ENCODE measurements at places on chromosomes 1 and 21.

DNA sequence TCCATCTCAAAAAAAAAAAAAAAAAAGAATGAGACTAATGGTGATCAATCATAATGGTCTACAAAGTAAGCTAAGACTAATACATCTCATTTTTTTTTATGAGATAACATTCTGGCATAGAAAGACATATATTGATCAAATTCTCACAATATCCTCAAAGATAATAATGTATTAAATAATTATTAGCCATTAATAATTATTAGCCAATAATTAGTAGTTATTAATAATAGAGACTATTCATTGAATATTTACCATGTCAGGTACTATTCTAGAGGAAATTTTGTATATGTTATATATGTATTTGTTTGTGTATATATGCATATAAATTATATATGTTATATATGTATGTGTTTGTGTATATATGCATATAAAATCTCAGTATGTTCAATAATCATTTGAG lies 137.7 kb upstream of the PTBP2 start:
- DNase-seq = no peak

DNA sequence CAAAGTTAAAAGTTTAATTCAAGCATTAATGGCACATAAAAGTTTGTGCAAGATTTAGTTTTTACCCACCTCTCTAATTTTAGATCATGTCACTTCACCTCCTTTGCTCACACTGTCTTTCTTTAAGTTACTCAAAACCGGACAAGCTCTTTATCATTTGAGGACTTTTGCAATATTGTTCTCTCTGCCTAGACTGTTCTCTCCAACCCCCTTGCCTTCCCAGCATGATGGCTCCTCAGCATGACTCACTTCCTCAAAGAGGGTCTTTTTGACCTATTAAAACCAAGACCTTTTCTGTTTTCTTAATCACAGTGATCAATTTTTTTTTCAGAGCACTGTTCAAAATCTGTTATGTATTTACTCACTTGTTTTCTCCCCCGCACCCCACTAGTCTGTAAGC lies 61.3 kb downstream of the XKR8 start:
- no peak for DNase-seq

GRCh38 chr1:93716941-93717368 lies 35.3 kb upstream of the BCAR3 start:
- peak; percentile 21 for DNase-seq

DNA sequence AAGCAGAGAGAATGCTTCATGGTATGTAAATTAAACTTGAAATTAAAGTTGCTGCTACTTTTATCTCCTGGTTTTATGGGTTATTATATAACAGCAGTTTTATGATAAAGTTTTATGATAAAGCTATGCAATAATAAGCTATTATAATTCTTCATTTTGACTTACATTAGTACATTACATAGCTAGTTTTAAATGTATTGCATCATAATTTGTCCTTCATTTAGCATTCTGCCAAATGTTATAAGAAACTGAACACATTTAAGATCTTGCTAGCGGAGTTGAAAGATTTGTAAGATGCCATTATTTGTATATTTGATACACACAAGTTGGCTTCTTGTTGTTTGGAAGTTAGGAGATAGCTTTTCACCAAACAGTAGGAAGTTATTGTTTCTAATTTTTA lies 101.6 kb downstream of the LRRC40 start:
- no peak for DNase-seq

GRCh38 chr1:226898246-226898645 lies 27.8 kb downstream of the PSEN2 start:
- DNase-seq = no peak

DNA sequence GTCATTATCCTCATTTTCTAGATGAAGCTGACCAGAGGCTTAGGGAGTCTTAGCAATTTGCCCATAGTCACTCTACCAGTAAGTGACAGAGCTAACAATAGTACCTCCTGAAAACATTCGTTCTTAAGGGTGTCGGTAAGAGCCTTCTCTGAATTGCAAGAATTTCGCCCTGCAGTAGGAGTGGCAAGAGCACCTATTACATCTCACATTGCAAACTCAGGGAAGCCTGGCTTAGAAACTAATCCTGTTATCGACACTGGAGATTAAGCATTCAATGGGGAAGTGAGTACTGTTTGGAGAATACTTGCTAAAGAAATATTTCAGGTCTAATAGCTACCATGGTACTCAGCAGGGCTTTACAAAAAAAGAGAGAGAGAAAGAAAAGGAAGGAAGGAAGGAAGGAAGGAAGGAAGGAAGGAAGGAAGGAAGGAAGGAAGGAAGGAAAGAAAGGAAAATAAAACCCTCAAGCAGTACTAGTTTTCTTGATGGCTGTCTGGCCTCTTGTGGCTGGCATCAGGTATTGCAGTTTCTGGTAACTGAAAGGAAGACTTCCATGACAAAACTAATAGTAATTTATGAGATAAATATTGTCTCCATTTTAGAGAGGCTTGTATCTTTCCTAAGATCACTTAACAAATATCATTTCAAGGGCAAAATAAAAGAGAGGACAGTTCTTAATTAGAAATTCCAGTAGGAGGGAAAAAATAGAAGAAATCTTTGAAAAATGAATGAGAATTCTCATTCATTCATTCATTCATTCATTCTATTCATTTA lies 10.4 kb downstream of the C1orf226 start:
- peak; percentile 29 for DNase-seq

- DNase-seq = no peak
These were observed 27.7 kb downstream of the CAPZB start for GRCh38 chr1:19457607-19458006.

- DNase-seq = no peak
These were observed 381.1 kb upstream of the PKN2 start for GRCh38 chr1:88302843-88303486.

- peak; percentile 88 for DNase-seq
These were observed 133.4 kb downstream of the SYT2 start for GRCh38 chr1:202576816-202577215.

DNA sequence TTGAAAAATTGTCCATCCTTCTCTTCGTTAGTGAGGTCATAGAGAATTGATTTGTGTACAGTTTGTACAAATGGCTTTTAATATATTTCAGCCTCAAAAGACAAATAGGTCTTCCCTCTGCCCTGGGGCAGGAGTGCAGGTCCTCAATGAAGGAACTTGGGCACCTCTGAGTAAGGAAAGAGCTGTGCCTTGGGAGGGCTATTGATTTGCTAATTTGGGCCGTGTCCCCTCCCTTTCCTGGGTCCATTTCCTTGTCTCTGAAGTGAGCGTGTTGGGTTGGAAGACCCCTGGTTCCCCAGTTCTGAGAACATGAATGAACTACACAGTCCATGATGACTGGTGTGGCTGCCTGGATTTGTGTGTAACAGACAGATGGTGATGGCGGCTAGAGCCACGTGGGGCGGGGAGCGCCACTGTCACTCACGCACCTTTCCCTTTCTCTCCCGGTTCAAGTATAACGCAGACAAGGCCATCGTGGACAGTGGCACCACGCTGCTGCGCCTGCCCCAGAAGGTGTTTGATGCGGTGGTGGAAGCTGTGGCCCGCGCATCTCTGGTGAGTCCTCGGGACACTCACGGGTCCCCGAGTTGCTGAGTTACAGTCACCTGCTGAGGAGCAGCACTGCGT lies 71.0 kb upstream of the FAM3B start:
- DNase-seq = no peak

GRCh38 chr1:11516961-11517635 lies 38.1 kb downstream of the DISP3 start:
- no peak for DNase-seq

GRCh38 chr1:248243204-248243603 lies 12.0 kb downstream of the OR2M4 start:
- peak; percentile 50 for DNase-seq

DNA sequence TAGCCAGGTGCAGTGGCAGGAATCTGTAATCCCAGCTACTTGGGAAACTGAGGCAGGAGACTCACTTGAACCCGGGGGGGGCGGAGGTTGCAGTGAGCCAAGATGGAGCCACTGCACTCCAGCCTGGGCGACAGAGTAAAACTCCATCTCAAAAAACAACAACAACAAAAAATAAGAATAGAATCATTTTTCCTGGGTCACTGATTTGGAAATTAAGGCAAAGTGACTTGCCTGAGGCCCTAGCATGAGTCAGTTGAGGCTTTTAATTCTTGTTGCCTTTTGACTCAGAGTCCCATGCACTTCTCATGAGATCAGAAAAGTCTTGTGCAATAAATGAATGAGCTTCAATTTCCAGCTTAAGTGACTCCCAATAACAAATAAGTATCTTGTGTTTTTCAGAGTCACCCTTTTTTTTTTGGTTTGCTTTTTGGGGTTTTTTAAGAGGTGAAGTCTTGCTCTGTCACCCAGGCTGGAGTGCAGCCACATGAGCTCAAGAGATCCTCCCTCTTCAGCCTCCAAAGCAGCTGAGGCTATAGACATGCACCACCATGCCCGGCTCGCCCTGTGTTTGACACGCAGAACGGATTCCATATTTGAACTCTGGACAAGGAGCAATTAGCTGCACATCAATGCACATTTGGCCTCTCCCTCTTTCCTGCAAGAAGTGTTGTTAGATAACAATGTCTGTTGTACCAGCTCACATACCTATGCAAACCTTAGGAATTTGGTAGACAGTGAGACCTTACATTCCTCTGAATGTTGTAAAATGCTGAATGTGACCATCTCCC lies 3.4 kb upstream of the PLEKHM2 start:
- DNase-seq = peak; percentile 50

DNA sequence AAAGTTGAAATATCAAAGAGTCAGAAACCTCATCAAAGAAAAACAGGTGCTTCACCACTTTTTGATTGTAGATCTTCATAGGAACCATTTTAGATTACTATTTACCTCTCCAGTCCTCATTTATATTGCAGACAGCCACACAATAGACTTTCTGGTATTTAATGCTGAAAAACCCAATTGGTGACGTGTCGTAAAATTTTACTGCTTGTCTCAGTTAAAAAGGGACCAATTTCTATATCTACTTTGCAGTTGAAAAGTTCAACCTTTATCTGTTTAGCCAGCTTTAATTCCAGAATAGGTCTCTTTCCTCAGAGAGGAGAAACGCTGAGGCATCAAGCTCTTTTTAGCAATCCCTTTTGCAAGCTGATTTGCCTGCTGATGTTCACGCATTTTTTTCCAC lies 1722.4 kb downstream of the PLA2G4A start:
- no peak for DNase-seq

- DNase-seq = no peak
These were observed 7.5 kb upstream of the ASH1L start for GRCh38 chr1:155569988-155570592.

DNA sequence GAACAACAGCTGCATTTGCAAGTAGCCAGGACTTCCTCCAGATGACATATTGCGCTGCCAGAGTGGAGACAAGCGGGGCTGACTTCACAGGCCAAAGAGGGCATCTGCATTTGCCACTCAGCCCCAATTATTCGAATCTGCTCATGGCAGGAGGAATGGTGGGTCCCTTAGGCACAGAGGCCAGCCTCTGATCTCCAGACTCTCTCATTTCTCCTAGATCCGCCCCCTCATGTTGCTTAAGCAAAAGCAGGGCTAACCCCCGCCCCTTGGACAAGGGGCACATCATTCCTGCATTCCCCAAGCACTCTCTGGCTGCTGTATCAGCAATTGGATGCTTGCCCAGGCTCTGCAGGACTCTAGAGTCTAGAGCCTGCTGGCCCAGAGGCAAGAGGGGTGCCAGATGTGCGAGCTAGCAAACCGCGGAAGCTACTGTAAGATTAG lies 262.4 kb downstream of the ST6GALNAC3 start:
- DNase-seq = peak; percentile 86

- no peak for DNase-seq
These were observed 1.8 kb upstream of the SERBP1 start for GRCh38 chr1:67431869-67432578.

GRCh38 chr1:207898836-207899235 lies 12.1 kb downstream of the CD34 start:
- DNase-seq = no peak

GRCh38 chr1:103107741-103108375 lies 464 bp downstream of the COL11A1 start:
- no peak for DNase-seq

DNA sequence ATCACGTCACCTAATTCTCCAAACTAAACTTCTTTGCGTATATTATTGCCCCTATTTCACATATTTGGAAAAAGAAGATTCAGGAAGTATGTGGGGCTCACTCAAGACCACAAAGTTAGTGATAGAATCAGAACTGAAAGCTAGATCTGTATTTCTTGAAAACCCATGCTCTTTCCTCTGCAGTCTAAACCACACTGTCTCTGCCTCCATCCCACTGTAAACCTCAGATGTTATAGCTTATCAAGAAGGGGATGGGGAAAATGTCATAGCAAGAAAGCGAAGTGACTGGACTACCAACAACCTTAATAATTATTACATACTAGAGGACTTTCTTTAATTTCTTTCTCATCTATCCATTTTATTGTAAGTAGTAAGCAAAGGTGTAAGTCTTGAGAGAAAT lies 257.7 kb upstream of the SGIP1 start:
- no peak for DNase-seq

- no peak for DNase-seq
These were observed 30.5 kb upstream of the PADI2 start for GRCh38 chr1:17149771-17150170.

DNA sequence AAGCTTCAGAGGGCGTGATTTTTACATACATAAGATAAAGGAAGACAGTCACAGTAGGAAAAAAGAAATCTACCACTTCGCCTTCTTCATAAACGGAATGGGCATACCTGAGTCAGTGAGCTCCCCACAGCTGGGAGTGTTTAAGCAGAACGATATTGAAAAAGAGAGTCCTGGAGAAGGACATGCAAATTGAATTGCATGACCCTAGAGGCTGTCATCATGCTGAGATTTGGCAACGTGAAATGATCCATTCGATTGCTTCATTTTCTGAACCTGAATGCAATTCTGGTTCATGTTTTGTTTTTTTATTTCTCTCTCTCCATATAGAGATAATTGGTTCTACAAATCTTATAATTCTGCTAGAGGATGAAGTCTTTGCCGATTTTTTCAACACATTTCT lies 3.7 kb downstream of the RGSL1 start:
- no peak for DNase-seq

GRCh38 chr1:4640931-4641330 lies 13.5 kb upstream of the AJAP1 start:
- DNase-seq = no peak

DNA sequence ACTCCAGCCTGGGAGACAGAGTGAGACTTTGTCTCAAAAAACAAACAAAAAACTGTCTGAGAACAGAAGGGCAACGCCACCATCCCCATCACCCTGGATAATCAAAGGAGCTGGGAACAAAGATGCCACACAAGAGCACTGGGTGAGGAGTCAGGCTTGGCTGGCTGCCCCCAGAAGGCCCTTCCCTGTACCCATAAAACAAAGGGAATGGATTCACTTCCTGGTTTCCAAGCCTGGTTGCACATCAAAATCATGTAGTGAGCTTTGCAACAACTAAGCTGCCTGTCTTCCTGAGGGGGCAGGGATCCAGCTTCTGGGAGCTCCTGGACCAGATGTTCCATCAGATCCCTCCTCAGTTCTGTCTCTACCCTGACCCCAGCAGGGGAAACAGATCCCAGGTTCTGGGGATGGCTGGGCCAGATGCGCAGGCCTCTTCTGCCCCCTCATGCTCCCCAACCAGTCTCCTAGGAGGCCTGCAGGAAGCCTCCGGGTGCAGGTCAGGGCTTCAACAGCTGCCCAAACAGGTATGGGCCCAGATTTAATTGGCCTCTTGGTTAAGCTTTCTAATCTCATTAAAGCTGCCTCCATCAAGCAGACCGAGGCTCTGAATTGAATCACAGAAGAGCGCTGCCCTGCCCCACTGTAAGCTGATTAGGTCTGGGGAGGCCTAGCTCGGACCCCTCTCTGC lies 97.8 kb downstream of the MRPL37 start:
- DNase-seq = no peak

All from H4 (cell line).